ENCODE measurements at places on chromosomes 5 and 9.

- no peak for DNase-seq
Measured at GRCh38 chr5:129601576-129601975, 141.5 kb downstream of the ADAMTS19 start.

DNA sequence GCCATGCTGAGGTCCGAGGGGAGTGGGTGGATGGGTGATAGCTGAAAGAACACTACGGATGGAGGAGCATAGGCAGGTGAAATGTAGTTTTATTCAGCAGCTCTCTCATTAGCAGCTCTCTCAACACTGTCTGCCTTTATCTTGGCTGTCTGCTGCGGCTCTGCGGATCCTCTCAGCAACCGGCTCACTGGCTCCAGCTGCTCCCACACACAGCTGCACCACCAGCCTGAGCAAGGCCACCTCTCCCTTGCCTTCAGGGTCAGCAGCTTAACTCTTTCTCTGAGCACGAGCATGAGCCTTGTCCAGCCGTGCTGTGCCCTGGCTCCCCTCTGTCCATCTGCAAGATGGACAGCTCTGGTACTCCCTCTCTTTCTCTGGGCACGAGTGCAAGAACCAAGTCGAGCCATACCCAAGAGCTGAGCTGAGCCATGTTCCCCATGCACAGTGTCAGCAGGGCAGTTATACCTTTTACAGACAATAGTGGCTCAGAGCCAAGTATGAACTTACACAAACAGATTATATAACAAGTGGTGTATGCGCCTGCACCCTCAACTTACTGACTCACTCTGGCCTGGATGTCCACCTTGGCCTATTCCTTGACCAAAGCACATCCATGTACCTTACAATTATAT, 108.5 kb downstream of the MACIR start:
- DNase-seq, result no peak

- DNase-seq, result peak; percentile 31
Measured at GRCh38 chr9:78940121-78940855, 631.5 kb upstream of the TLE4 start.

GRCh38 chr9:89666950-89667349, 62.1 kb downstream of the GADD45G start:
- DNase-seq, result no peak

DNA sequence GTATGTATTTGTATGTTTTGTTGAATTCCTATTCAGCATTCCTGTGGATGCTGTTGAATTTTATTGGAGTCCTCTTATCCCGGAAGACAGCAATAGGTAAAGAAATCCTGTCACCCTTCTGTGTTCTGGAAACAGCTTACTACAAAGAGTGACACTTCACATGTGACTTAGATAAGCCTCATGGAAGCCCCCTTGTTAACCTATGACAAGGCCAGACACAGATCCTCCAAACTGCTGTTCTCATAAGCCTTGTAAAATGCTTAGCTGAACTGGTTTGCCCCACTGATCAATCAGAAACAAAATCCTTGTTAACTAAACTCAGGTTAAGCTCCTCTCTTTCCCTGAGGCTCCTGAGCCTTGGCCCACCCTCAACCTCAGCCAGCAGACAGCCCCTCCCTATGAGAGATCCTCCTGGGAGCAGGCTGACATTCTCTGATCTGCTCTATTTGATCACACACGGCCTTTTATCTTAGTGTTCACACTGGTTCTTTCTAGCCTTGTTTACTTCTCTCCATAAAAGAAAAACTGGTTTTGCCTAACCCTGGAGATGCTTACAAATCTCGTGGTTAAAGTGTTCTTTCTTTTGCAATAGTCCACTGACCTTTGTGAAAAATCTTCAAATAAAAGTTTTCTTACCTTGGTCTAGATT, 29.4 kb upstream of the ATP6V1G1 start:
- DNase-seq, result no peak

- no peak for DNase-seq
Measured at GRCh38 chr5:29193972-29194371, 1999.5 kb upstream of the CDH6 start.

DNA sequence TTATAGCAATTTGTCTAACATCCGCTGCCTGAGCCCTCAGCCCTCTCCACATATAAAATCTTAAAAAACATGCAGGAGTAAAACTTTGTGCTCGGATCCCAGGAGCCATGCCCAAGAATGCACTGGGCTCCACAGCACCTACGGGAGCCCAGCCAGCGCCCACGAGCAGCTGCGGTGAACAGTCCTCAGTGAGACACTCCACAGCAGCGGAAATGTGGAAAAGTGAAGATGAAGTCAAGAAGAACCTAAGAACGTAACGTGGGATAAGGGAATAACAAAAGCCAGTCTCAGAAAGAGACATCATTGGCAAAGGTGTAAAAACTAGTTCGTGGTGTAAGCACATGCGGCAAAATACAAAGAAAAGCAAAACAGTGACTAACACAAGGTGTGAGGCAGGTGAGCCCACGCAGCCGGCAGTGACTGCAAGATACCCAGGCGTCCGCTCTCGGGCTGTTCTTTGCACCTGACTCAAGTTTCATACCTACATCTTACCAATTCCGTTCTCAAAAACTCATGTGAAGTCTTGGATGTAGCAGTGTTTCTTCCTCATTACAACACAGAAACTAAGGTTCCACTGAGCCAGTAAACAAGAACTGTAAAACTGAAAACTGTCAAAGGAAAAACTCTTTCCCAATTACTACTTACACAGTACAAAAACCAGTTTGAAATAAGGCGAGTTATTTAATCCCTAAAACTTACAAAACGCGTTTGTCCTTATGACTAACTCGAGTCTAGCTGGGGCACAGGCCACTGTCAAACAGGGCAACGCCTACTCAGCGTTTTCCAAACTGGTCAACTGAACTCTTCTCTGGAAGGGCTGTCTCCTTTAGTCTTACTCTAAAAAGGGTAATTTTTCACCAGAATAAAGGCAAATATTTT, 1.7 kb downstream of the CAMSAP1 start:
- no peak for DNase-seq

GRCh38 chr5:125326150-125326510, 579.7 kb upstream of the ZNF608 start:
- no peak for DNase-seq

GRCh38 chr9:110101531-110102161, 106.3 kb downstream of the C9orf152 start:
- DNase-seq, result no peak

DNA sequence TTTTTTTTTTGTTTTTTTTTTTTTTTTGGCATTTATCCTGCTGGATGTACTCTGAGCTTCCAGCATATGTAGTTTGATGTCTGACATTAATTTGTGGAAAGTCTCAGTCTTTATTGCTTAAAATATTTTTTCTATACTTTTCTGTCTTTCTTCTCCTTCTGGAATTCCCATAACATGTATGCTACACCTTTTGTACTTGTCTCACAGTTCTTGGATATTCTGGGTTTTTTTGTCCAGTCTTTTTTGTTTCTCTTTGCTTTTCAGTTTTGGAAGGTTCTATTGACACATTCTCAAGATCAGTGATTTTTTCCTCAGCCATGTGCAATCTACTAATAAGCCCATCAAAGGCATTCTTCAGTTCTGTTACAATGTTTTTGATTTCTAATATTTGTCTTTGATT, 19.4 kb upstream of the RFK start:
- no peak for DNase-seq

GRCh38 chr5:35853631-35854030, 3.1 kb upstream of the IL7R start:
- DNase-seq, result no peak

DNA sequence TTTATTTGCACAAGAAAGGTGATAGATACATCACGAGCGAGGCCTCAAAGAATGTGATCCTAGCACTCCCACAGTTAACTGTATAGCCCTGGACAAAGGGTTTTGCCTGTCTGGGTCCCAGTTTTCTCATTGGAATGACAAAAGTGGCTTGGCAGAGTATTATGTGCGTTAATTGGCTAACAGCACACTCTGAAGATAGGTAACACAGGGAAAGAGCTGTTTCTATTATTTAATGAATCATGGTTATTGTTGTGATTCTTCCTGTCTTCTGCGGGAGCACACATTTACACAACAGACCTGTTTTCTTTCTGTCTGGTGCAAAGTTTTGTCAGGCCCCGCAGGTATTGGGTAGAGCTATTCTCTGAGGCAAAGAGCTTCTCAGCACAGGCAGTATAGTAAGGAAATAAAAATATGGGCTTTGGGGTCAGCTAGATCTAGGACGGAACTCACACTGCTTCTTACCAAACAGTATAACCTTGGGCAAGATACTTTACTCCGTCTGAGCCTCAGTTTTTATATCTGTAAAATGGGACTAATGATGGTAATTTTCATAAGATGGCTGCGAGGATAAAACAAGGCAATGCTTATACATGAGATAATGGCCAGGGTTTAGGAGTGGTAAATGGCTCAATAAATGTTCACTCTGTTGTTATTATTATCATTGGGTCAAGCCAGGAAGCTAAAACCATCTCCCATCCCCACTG, 78.9 kb downstream of the PLAC8L1 start:
- no peak for DNase-seq

- DNase-seq, result no peak
Measured at GRCh38 chr9:88978034-88978433, 13.2 kb upstream of the S1PR3 start.

- no peak for DNase-seq
Measured at GRCh38 chr9:99663297-99663696, 158.4 kb upstream of the NR4A3 start.

DNA sequence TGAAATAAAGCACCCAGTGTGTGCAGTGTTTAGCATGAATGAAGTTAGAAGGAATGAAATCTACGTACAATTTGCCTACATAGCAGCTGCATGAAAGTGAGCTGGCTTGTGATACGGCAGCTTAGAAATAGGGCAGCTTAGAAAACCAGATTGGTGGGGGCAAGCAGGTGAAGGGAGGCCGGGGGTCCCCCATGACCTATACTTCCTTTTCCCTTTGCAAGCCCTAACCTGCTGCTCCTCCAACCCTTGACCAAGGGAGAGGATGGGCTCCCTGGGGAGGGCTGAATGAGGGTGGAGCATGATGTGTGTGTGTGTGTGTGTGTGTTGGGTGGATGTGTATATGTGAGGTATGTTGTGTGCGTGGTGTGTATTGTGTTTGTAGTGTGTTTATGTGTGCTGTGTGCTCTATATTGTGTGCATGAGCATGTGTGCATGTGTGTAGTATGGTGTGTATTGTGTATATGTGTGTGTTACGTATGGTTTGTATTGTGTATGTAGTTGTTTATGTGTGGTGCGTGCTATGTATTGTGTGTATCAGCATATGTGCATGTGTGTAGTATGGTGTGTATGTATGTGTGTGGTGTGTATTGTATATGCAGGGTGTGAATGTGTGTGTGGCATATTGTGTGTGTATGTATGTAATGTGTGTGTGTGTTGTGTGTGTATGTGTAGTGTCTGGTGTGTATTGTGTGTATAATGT, 72.1 kb downstream of the TENT4A start:
- DNase-seq, result no peak

- DNase-seq, result peak; percentile 81
Measured at GRCh38 chr9:120402741-120403542, 177.0 kb downstream of the CDK5RAP2 start.

GRCh38 chr5:79330071-79330470, 94.1 kb downstream of the JMY start:
- DNase-seq, result no peak

GRCh38 chr9:134492721-134493460, 148.7 kb upstream of the COL5A1 start:
- no peak for DNase-seq

- no peak for DNase-seq
Measured at GRCh38 chr5:170302653-170303501, 5.3 kb upstream of the LCP2 start.

DNA sequence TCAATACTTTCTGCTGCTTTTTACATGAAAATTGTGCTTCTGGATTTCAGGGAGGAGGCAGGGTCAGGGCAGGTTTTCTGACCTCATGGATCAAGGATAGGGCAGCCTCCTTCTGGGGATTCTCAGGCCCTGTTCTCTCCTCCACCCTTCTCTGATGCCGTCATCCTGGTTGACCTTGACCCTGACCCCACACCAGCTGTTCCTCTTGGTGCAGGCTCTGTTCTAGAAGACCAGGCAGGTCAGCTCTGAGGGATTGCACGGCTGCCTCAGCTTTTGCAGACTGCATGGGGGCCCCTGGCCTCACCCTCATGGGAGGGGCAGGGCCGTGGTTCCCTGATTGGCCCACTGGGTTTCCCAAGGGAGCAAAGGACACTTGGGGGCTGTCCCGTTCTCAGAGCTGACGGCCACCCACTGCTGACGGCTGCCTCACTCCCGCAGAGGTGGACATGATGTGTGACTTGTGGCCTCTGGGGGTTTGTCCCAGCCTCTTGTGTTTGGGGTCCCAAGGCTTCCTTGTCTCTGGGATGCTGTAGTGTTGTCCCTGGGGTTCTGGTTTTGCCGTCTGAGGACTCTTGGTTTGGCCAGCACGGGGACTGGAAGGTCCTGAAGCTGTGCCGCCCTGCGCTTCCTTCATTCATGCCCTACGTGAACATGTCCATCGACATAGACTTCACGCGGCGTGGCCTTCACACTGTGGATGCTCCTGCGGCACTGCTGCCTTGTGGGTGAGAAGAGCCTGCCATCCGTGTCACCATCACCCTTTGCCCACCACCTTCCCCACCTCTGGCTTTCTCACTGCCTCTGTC, 34.5 kb downstream of the CEP72 start:
- no peak for DNase-seq

- no peak for DNase-seq
Measured at GRCh38 chr9:23768861-23769260, 57.2 kb downstream of the ELAVL2 start.

- DNase-seq, result no peak
Measured at GRCh38 chr5:82019342-82020138, 47.7 kb downstream of the ATG10 start.

DNA sequence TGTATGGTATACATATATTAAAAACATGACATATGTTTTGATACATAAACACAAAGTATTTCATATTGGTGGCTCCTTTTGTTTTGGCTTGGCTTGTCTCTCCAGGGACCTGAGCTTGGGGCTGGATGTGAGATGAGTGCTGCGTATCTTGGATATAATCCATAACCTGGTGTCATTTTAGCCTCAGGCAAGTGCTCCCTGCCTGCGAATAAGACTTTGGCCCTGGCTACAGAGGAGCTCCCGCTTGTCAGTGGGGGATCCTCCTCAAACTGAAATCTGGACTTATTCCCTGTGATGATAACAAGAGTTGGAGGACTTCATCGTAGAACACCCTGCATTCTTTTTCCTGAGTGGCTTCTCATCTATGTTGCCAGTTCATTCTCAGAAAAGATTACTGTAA, 341.7 kb upstream of the CLINT1 start:
- no peak for DNase-seq

GRCh38 chr5:3424946-3425345, 170.7 kb upstream of the IRX1 start:
- DNase-seq, result no peak
